ENCODE measurements at places on chromosomes 3 and 15. TPM values are rescaled to one million over a fixed set of nuclear protein-coding genes. Genes with fewer than 3 reads are reported as not detected.
A peak's percentile ranks its signal among the peaks of the same experiment; 100 is the strongest.

CATSPER2 gene
- 7.0 TPM for total RNA-seq

BFSP2 gene
- not detected for total RNA-seq

ZNF501 gene
- 2.6 TPM for total RNA-seq

PIAS1 gene
- 47.8 TPM for total RNA-seq

DNA sequence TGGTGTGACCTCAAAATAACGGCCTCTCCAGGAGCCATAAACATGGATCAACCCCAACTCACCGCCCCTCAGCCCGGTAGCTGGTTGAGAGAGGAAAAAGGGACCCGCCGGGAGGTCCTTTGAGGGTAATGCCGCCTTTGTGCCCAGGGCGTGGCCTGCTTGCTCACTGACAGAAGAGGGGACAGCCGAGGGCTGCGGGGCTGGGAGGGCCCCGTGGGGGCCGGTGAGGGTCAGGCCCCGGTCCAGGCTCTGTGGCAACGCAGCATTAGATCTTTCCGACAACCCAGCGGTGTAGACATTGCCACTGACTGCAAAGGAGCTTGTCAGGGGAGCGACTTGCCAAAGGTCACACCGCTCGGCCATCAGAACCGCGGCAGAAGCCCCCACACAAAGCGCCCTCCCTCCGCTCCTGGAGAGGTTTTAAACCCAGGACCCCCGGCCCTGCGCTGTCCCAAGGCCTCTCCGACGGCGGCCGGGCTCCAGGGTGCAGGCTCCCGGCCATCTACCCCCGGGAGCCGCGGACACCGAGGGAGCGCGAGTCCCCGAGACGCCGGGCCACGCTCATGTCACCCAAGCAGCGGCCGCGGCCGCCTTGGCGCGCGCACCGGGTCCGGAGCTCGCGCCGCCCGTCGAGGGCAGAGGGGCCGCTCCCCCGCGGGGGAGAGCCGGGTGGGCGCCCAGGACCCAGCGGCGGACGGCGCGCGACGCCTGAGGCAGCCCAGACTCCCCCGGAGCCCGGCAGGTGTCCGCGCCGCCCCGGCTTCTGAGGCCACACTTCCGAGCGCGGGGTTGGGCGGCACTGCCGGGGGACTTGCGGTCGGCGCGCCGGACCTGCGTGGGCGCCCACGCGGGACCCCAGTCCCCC lies 975 bp downstream of the PCSK6 start:
- no peaks in the 10 kb centered on the region for H3K36me3 ChIP-seq
- peaks cover 12% of the 10 kb centered on the region for H3K27me3 ChIP-seq
- DNase-seq: no peak

DNA sequence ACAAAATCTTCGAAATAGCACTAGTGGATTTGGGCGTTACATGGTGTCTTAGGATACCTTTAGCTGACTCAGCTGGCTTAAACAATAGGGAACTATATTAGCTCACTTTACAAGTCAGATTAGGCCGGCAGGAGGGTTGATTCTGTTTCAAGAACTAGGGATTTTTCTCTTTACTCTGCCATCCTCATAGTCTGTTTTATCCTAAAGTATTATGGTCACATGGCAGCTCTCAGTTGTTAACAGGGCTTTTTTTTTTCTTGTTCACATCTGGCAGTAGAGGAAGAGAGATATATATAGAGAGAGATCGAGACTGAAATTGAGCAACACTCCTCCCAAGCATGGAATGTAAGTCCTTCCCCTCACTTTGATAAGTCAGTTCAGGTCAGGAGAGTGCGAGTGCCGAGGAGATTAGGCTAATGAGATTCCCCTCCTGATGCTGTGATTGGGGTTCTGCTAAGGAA lies 32.9 kb downstream of the CHP1 start:
- H3K4me3 ChIP-seq: no peak overlapping the region
- H3K27ac ChIP-seq: peak overlapping the region; percentile 41
- H3K36me3 ChIP-seq: peaks cover 16% of the 10 kb centered on the region
- no peak for DNase-seq

DNA sequence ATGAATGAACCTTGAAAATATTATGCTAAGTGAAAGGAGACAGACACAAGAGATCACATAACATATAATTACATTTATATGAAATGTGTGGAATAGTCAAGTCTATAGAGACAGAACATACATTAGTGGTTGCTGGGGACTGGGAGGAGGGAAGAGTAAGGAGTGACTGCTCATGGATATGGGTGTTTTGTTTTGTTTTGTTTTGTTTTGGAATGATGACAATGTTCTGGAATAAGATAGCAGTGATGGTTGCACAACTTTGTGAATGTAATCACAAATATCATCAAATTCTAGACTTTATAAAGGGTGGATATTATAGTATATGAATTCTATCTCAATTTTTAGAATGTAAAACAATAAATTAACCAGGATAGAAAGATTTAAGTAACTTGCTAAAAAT lies 57.4 kb upstream of the PHLDB2 start:
- peak overlapping the region; percentile 73 for H3K27ac ChIP-seq
- H3K27me3 ChIP-seq: no peaks in the 10 kb centered on the region
- H3K4me3 ChIP-seq: no peak overlapping the region
- no peaks in the 10 kb centered on the region for H3K36me3 ChIP-seq
- peaks cover 5% of the 10 kb centered on the region for H3K4me1 ChIP-seq

DNA sequence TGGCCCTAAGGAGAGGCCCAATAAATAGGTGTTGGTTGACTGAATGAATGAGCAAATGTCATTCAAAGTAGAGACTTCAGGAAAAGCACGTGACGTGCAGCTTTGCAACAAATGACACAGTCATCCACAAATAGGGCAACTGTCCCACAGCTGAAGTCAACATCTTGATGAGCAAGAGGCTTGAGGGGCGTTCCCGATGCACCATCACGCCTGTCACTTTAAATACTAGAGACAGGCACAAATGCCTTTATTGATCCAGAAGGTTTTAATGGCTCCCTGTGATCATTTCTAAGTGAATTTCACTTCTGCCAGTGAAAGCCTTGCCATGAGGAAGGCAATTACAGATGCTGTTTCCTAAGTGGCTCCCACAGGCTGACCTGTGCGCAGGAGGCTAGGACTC lies 43.6 kb downstream of the ABTB1 start:
- H3K36me3 ChIP-seq: no peaks in the 10 kb centered on the region
- no peak overlapping the region for H3K27ac ChIP-seq
- no peak for DNase-seq
- peaks cover 40% of the 10 kb centered on the region for H3K4me1 ChIP-seq
- no peak overlapping the region for H3K4me3 ChIP-seq

DNA sequence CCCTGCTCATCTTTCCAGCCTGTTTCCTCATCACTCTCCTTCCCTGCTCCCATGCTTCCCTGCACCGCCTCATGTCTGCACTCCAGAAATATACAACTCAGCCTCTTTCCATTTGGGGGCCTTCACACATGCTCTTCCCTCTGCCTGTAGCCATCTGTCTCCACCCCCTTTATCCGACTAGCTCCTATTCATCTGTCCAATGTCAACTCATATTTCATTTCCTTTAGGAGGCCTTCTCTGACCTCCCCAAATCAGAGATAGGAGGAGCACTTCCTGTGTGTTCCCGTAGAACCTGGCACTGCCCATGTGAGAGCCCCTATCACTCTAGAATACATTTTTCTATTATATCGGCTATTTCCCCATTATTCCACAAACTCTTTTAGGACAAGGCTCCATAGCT lies 10.6 kb downstream of the ATP8B4 start:
- no peak for DNase-seq
- peak overlapping the region; percentile 82 for H3K27ac ChIP-seq
- no peak overlapping the region for H3K4me3 ChIP-seq
- H3K27me3 ChIP-seq: no peaks in the 10 kb centered on the region
- no peaks in the 10 kb centered on the region for H3K36me3 ChIP-seq
- H3K4me1 ChIP-seq: peaks cover 5% of the 10 kb centered on the region

- H3K4me1 ChIP-seq: no peaks in the 10 kb centered on the region
- no peaks in the 10 kb centered on the region for H3K36me3 ChIP-seq
- no peak for DNase-seq
- no peak overlapping the region for H3K27ac ChIP-seq
These were observed 14.1 kb downstream of the SIDT1 start for GRCh38 chr3:113546414-113546893.

DNA sequence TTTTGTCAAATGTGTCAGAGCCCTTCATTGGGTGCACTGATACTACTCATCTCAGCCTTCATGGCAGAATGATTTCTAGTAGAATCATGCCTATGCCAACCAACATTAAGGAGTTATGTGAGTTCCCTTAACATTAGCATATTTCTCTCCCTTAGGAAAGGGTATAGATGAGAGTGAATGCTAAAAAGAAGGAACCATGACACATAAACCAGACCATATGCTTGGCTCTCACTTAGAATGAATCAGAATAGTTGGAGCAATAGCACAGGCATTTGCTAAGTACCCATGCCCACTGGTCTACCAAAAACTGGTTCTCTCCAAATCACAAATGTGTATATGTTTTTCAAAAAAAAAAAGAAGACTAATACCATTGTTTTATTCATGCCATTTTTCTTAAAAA lies 51.1 kb downstream of the STRIT1 start:
- no peak overlapping the region for H3K27ac ChIP-seq
- no peak for DNase-seq
- no peak overlapping the region for H3K4me3 ChIP-seq
- no peaks in the 10 kb centered on the region for H3K27me3 ChIP-seq
- no peaks in the 10 kb centered on the region for H3K36me3 ChIP-seq
- H3K4me1 ChIP-seq: no peaks in the 10 kb centered on the region

DNA sequence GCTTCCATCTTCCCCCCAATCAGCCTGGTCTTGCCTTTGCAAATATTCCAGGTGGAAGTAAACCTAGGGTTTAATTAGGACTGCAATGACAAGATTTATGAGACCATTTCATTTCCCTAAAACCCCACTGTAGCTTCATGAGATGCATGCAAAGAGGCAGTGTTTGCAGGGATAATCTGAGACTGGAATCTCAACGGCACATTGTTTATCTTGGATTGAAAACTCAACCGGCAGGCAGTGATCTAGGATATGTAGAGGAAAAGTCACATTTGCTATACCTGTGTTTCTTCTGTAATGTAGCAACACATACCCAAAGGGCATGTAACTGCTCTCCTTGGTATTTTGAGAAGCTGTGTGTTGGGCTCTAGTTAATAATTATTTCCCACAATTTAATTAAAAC lies 18.7 kb upstream of the CLSTN2 start:
- no peaks in the 10 kb centered on the region for H3K36me3 ChIP-seq
- H3K27me3 ChIP-seq: no peaks in the 10 kb centered on the region
- DNase-seq: no peak
- H3K27ac ChIP-seq: no peak overlapping the region

DNA sequence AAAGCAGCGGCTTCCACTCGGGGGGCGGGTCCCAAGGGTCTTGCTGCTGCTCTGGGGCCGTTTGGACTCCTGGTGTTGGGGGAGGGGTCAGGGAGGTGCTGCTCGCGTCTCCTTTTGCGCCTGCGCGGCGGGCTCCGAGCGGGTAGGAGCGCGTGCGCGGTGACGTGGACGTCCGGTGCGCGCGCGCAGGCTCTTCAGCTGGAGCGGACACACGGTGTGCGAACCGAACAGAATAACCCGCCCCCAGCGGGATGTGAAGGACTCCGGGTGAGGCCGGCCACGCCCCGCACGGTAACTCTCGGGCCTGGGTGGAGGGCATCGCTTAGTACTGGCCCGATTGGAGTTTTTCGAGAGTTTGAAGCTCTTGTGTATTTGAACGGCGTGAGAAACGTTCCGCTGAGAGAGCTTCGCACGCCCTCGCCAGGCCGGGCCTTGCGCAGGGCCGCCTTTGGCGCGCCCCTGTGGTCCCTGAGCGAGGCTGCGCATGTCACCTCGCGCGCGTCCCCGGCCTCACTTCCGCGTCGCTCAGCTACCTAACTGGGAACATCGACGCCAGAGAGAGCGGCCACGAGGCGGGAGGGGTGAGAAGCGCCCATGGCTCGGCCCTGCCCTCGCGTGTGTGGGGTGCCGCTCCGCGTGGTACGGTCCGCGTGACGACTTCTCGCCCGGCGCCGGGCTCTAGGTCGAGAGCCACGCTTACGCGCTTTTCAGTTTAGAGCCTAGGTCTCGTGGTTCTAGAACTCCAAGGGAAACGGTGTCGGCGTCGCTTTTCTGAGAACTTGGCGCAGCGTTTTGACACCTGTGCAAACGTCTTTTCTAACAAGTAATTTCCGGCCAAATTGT lies at the start of gene MGA:
MGA (plus strand) TSS at position 171 of the 843 bp plus-strand sequence.
- H3K27ac ChIP-seq: peak within 1 kb of the TSS; percentile 89
- H3K36me3 ChIP-seq: no peaks in the 10 kb centered on the region
- H3K4me1 ChIP-seq: peaks cover 28% of the 10 kb centered on the region
- DNase-seq: peak; percentile 98
- peak within 1 kb of the TSS; percentile 55 for H3K4me3 ChIP-seq

DNA sequence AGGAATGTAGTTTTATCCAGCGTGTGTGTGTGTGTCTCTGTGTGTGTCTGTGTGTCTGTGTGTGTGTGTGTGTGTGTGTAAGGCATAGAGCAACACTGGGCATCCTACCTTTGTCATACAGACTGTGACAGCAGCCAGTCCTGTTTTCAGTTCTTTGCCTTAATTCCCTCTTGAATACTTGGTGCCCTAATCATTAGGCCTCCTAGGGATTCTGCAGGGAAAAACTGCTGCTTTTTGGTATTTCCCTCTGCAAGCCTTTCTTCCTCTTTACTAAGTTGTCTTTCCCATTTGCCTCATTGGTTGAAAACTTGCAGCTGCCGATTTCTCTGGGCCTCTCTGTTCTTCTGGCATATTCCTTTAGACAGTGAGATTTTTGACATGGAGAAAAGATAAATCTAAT lies 9.2 kb downstream of the SLC25A36 start:
- peaks cover 25% of the 10 kb centered on the region for H3K4me1 ChIP-seq
- no peaks in the 10 kb centered on the region for H3K27me3 ChIP-seq
- H3K36me3 ChIP-seq: no peaks in the 10 kb centered on the region
- no peak overlapping the region for H3K4me3 ChIP-seq

DNA sequence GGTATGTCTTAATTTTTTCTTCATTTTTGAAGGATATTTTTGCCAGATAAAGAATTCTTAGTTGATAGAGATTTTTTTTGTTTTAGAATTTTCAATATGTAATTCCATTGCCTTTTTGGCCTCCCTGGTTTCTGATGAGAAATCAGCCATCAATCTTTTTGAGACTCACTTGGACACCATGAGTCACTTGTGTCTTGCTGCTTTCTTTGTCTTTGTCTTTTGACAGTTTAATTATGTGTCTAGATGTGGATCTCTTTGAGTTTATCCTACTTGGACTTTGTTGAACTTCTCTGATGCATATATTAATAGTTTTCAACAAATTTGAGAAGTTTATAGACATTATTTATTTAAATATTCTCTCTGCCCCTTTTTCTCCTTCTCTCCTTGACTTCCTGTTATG lies 34.7 kb upstream of the AQP9 start:
- H3K27me3 ChIP-seq: no peaks in the 10 kb centered on the region
- H3K4me1 ChIP-seq: no peaks in the 10 kb centered on the region
- H3K36me3 ChIP-seq: no peaks in the 10 kb centered on the region
- no peak overlapping the region for H3K4me3 ChIP-seq
- H3K27ac ChIP-seq: no peak overlapping the region

- no peaks in the 10 kb centered on the region for H3K4me1 ChIP-seq
- no peak overlapping the region for H3K4me3 ChIP-seq
- no peaks in the 10 kb centered on the region for H3K36me3 ChIP-seq
- no peak overlapping the region for H3K27ac ChIP-seq
These were observed 78.5 kb downstream of the LRTM1 start for GRCh38 chr3:54849360-54849759.

- no peak for DNase-seq
- H3K27me3 ChIP-seq: no peaks in the 10 kb centered on the region
- H3K4me1 ChIP-seq: peaks cover 23% of the 10 kb centered on the region
These were observed 7.1 kb downstream of the GPD1L start for GRCh38 chr3:32113566-32113965.

- H3K4me1 ChIP-seq: peaks cover 41% of the 10 kb centered on the region
- H3K27ac ChIP-seq: peak overlapping the region; percentile 87
- no peak for DNase-seq
- H3K4me3 ChIP-seq: peak overlapping the region; percentile 77
- no peaks in the 10 kb centered on the region for H3K36me3 ChIP-seq
- H3K27me3 ChIP-seq: no peaks in the 10 kb centered on the region
These were observed 999 bp downstream of the ZNF280D start for GRCh38 chr15:56732135-56732885.

GRCh38 chr15:88574655-88575054 lies 28.2 kb upstream of the DET1 start:
- no peaks in the 10 kb centered on the region for H3K4me1 ChIP-seq
- H3K36me3 ChIP-seq: no peaks in the 10 kb centered on the region
- no peak for DNase-seq
- no peaks in the 10 kb centered on the region for H3K27me3 ChIP-seq

Measured in upper lobe of left lung (tissue), 6 donors.